ENCODE measurements at places on chromosomes 7 and 10.

- DNase-seq, result no peak
These were observed 12.3 kb downstream of the EGFR start for GRCh38 chr7:55031075-55031474.

- no peak for DNase-seq
These were observed 45.9 kb upstream of the ATP6V0A4 start for GRCh38 chr7:138843632-138844580.

GRCh38 chr10:102633287-102633686, 11.0 kb upstream of the TRIM8 start:
- DNase-seq, result no peak

DNA sequence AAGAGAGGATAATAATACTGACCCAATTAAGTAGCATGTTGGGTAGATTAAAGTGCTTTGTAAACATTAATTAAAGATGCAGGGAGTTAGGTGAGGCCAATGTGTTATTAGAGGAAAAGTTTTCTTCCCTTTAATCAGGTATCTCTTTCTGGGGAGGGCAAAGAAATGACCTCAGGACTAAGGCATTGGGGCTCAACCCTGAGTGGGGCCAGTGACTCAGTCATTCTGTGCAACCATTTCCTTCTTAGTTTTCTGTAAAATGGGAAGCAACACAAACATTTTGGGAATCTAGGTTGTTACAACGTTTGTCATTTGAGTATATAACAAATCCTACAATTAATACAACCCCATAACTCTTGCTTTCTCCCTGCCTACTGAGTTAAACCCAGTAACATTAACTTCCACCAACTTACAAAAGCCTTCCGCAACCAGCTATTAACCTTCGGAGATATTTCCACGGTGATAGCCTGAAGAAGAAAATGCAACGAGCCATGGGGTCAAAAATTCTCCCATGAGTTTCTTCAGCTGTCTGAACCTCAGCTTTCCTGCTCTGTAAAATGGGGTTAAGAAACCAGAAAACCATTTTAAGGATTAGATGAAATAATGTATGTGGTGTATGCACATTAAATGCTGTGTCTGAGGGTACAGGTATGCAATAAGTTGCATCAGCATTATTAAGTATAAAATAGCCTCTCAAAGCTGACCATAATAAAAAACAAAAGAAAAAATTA, 965 bp upstream of the PROSER2 start:
- DNase-seq, result no peak

DNA sequence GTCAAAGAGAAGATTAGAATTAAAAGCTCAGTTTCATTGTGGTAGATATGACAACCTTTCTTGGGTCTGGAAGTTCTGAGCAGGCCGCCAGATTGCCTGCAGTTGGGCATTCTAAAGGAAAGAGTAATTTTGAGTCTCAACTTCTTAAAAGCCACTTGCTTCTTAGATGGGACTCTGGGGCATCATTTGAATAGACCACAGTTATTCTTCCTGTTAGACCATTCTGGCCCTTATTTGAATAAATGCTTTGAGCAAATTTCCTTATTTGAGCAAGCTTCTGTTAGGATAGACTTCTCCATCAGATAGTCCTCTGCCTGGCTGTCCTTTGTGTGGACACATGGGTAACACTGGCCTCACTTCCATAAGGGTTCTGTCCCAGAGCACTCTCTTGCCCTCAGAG, 40.2 kb downstream of the SND1 start:
- DNase-seq, result no peak

- DNase-seq, result no peak
These were observed 35.5 kb downstream of the CTBP2 start for GRCh38 chr10:125124907-125125306.

DNA sequence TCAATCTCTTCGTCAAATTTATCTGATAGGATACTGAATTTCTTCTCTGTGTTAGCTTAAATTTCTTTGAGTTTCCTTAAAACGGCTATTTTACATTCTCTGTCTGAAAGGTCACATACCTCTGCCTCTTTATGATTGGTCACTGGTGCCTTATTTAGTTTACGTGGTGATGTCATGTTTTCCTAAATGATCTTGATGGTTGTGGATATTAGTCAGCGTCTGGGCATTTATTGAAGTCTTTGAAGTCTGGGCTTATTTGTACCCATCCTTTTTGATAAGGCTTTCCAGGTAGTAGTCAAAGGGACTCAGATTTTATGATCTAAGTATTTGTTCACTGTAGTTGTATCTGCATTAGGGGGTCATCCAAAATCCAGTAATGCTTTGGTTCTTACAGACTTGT, 1407.5 kb upstream of the LRRTM3 start:
- no peak for DNase-seq

- no peak for DNase-seq
These were observed 91.9 kb downstream of the AHR start for GRCh38 chr7:17390392-17390791.

DNA sequence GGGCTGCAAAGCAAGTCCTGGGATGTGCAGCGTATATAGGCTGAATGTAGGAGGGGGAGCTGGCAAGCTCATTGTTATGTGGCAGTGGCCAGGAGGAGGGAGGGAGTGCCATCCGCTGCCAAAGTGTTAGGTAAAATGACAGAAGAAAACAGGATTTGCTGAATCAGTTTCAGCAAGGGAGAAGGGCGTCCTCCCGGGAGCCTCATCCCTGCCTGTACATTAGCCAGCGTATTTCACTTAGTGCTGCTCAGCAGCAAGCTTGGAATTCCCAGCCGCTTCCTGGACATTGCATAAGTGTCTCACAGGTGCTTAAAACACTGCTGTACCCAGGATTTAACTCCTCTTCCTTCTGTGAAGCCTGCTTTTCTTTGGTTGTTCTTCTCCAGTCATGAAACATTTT, 2.5 kb downstream of the NIPSNAP2 start:
- DNase-seq, result no peak

DNA sequence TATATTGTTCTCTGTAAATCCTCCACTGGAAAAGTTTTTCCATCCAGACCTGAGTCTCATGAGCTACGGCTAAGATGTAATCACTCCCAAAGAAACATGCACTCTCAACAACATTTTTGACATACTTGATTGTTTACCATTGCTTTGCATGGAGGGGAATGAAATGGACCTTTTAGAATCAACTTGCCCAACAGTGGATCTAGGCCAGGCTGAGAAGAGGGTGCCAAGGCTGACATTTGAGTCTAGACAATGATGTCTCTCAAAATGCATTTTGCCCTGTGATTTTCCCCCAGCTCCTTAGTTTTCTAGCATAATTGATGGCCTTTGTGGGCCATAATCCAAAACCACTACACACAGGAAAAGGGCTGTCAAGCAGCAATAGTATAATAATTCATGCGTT, 297.9 kb upstream of the KLF6 start:
- peak; percentile 29 for DNase-seq

GRCh38 chr7:134513169-134513752, 14.1 kb upstream of the AKR1B10 start:
- DNase-seq, result peak; percentile 77

GRCh38 chr7:115252461-115252860, 330.6 kb downstream of the MDFIC start:
- DNase-seq, result no peak

- no peak for DNase-seq
These were observed 64.1 kb downstream of the MICU1 start for GRCh38 chr10:72561745-72562166.

GRCh38 chr10:26738301-26738911, 40.9 kb downstream of the PDSS1 start:
- DNase-seq, result no peak

- no peak for DNase-seq
These were observed 132.4 kb downstream of the SORCS1 start for GRCh38 chr10:107031931-107032699.

GRCh38 chr10:24570658-24571426, 152.8 kb downstream of the ARHGAP21 start:
- no peak for DNase-seq
